ENCODE measurements at places on chromosomes 3 and 15. TPM values are rescaled to one million over a fixed set of nuclear protein-coding genes. Genes with fewer than 3 reads are reported as not detected.

DNA sequence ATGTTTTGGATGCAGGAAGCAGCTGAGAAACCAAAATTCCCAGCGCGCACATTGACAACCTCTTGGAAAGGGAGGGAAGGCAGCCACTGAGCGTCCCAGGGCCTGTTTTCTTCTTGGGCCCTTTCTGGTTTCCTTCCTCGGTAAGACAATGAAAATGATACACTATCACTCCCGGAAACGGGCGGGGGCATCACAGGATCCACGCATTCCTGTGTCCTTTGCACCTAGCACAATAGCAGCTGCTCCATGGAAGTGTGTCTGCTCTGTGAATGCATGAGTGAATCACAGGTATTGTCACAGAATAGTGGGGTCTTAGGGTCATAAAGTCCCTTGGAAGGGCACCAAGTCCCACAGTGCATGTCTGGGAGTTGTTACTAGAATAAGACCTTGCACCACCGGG, 6.3 kb upstream of the ITPKA start:
- no peak for DNase-seq

DNA sequence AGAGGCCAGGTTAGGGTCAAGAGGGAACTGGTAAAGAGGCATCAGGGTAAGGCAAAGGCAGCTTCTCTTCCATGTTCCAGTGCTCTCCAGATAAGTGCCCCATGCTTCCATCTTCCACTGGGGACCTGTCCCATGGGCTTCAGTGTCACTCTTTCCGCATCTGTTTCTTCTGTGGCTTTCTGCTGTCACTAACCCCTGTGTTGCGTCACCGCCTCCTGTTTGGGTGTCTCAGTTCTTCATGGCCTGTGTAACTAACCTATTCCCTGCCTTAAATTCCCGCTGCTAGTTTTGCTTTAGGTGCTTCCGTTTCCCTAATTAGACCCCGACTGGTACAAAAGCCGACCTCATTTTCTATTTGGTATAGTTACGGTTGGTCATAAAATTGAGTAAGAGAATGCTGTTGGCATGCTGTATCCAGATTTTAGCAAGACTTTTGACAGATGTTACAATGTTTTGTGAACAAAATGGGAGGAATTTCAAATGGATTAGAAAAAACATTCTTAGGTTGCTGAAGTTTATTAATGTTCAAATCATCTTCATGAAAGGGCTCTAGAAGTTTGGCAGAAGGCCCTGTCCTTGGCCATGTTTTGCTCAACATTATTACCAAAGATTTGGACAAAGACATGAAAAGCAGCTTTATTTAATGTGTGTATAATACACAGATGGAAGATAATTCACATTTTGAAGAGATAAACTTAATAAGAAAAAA, 245.3 kb downstream of the BBX start:
- no peak for DNase-seq

- DNase-seq: no peak
These were observed 88.0 kb downstream of the PEX5L start for GRCh38 chr3:179948740-179949139.

GRCh38 chr15:75186044-75186443, 15.6 kb upstream of the C15orf39 start:
- DNase-seq: no peak

DNA sequence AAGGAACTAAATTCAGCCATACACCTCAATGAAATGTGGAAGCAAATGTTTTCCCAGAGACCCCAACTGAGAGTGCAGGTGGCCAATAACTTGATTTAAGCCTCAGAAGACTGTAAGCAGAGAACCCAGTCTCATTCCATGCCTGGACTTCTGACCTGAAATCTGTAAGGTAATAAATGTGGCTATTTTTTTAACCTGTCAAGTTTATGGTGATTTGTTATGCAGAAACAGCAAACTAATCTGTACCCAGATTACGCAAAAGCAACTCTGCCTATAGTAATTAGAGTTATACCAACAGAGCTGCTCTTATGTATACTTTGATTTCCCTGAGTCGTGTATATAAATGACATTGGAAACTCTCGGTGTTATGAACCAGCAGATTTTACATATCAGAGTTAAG, 534.0 kb upstream of the NAALADL2 start:
- no peak for DNase-seq

DNA sequence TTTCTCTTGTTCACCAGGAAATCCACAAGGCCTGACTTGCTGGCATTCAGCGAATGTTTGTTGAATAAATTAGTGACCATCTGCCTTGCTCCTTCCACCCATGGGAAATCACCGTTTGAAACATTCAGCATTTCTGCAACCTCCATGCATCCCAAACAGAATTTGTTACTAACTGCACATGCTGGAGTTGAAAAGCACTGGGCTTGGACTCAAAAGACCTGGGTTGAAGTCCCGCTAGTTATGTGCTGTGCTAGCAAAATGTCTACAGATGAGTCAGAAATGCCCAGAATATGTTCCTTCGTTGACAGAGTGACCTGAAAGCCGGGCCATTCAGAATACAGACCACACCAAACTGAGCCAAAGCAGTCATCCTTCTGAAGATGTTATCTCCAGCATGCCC, 144.6 kb downstream of the ALDH1A2 start:
- no peak for DNase-seq

- DNase-seq: no peak
These were observed at the start of gene COL6A6 for GRCh38 chr3:130516645-130517512. COL6A6 (plus strand) TSS chr3:130517177; CDS start chr3:130560365, 43,188 bp downstream.

DNA sequence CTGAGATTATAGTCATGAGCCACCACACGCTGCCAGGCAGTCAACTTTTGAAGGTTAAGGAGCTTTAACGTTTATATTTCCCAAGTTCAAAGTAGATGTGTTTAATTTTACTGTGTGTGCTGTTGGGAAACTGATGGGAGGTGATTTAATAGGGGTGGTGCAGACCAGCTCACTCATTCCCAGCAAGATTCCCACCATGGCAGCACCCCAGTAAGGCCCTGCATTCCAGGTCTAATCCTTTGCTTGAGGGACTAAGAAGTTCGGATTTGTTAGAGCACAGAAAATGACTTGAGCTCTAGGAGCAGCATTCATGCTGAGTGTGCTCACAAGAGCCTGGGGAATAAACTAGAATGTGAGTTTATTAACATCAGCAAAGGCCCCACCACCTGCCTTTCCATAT, 25.2 kb downstream of the TSEN2 start:
- DNase-seq: no peak

Gene TRAIP
- 1.1 TPM for total RNA-seq

Gene SLC27A2
- total RNA-seq: 1.7 TPM

Gene CFAP20DC
- not detected for total RNA-seq

Gene EFHB
- 1.3 TPM for total RNA-seq

GRCh38 chr3:71511037-71511436, 72.5 kb downstream of the FOXP1 start:
- no peak for DNase-seq

DNA sequence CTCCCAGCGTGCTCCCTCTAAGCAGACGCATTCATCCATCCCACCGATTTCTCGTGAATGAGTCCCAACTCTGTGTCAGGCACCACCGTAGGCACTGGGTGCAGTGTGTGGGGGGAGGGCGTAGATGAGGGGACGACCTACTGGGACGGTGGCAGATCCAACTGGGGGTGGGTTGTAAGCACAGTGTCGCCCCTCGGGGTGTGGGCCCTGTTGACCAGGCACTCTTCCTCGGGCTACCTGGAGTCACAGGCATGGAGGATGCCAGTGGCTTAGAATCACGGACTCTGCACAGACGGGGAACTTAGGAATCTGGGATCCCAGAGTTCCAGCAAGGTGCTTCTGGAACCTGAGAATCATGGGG, 66.2 kb downstream of the SLC6A6 start:
- no peak for DNase-seq

DNA sequence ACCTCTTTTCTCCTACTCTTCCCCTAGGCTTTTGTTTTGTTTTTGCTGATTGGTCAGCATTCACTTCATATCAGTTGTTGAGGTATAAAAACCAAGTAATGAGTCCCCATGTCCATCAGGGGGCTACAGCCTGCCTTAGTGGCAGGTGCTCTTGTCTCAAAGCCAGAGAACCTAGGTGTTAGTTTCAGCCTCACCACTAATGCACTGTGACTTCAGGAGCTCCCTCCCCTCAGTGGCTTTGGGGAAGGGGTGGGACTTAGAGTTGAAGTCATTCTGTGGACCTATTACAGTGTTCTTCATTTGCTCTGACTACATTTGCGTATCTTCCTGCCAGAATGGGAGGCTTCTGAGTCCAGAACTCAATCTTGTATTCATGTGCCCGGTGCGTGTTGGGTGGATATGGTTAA, 41.6 kb downstream of the NR2C2 start:
- DNase-seq: no peak

Gene AADACL2
- 0.22 TPM for total RNA-seq

DNA sequence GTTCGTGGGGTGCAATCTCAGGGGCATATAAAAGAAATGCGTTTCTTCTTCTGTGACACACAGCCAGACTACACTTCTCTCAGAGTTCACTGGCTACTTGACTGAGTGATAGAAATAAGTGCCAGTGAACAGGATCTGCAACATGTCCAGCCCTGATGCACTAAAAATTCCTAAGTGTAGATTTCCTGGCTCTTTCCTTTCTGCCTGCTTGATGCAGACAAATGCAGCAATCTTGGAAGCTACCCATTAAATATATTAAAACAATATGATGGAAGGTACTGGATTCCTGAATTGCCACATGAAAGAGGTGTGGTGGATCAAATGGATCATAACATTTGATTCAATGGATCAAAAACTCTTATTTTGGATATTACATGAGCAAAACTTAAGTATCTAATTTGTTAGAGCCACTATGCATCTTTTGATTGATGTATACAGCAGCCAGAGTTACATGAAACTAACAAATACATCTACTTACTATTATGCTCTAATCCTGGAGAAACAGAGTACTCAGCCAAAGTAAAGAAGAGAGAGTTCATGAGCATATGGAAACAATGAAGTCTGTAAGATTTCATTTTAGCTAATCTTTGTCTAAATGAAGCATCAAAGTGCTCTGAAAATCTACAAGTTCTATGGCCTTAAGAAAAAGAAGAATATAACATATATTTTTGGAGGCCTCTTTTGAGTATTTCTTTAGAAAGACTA, 222.6 kb downstream of the ZNF385D start:
- no peak for DNase-seq

DNA sequence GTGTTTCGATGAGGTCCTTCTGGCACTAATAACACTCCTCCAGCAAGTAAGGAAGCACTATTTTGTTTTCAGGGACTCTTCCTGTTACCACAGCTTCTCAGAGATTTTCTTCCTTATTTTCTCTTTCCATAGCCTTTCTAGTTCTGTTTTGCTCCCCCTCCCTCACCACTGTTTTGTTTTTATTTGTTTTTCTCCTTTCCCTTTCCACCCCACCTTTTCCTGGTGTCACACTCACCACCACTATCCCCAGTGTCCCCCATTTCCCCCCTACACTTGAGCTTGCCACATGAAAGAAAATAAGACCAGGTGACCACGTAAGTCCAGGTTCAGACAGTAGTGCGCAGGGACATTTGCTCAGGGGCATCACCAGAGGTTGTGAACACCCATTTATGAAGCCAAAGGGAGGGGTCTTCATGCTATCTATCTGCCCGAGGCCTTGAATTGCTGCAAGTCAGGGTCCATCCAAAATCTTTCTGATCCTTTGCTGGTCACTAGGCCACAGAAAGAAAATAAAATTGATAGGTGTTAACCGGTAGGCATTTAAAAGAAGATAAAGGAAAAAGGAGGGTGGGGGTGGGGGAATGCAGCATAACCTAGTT, 1.4 kb upstream of the RFTN1 start:
- no peak for DNase-seq

DNA sequence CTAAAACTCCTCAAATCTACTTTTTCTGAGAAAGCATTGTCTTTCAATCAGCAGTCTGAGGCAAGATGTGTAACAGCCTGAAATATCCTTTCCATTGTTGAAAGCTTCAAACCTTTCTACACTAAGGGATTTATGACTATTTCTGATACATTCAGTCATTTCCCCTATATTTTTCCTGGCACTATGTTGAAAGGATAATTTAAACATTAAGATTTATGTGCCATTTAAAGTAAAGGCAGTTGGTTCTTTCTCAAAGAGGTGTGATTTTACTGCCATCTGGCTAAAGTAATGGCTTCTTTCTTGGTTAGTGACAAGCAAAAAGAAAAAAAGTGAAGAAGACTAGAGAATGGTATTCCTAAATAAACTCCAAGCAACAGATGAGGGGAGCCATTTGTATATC, 249.6 kb upstream of the COL8A1 start:
- DNase-seq: no peak

DNA sequence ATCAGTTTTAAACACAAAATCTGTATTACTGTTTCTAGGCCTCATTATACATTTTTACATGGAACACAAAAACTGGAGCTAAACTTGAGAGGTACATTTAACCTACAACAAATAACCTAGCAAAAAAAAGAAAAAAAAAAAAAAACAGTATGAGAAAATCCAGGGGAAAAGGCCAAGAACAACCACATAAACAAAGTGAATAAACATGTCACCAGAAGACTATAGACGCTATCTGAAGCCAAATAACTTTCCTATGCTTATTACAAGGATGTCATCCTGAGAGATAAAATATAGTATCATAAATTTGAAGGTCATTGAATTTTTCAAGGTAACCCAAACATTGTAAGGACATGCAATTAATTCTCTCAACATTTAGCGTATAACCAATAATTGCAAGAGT, 911.6 kb downstream of the ROBO1 start:
- no peak for DNase-seq

Gene ZNF662
- total RNA-seq: 5.7 TPM

Gene EFL1
- total RNA-seq: 21.6 TPM

- DNase-seq: no peak
These were observed 27.8 kb downstream of the PPCDC start for GRCh38 chr15:75051191-75051608.

Gene RLBP1
- not detected for total RNA-seq

Gene ACAA1
- total RNA-seq: 67.6 TPM

DNA sequence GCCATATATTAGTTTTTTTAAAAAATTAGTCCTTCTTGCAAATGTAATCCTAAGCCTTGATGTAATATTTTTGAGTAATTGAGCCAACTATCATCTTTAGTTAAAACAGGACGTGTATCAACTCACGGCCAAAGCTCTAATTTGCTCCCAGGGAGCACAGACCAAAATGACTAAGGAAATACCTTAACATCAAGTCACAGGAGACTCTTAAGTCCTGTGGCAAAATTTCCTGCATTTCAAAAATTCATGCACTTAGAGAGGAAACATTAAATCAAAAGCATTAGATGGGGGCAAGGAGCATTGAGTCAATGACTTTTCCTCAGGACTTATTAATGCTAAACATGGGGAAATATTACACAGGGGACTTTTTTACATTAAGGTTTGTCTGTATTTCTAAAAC, 276.0 kb downstream of the MFSD1 start:
- DNase-seq: no peak

GRCh38 chr3:172334671-172335207, 113.5 kb downstream of the GHSR start:
- DNase-seq: no peak

- no peak for DNase-seq
These were observed 147.7 kb upstream of the ICE2 start for GRCh38 chr15:60626669-60627068.

Gene SCN11A
- 0.32 TPM for total RNA-seq
